ENCODE measurements at places on chromosomes 1 and 21. TPM values are rescaled to one million over a fixed set of nuclear protein-coding genes. Genes with fewer than 3 reads are reported as not detected.

Gene DCST1
- 0.16 TPM for polyA plus RNA-seq

Gene CACNA1S
- polyA plus RNA-seq, result 66.6 TPM

Gene HSF2BP
- not detected for polyA plus RNA-seq

Gene KLF17
- 0.43 TPM for polyA plus RNA-seq

Gene ITPKB
- polyA plus RNA-seq, result 32.0 TPM

Gene TSTD1
- 24.3 TPM for polyA plus RNA-seq

Measured in muscle of arm (tissue), 14 donors.